ENCODE measurements at places on chromosomes 2 and 18. TPM values are rescaled to one million over a fixed set of nuclear protein-coding genes. Genes with fewer than 3 reads are reported as not detected.

WNT6 gene
- 0.61 TPM for polyA plus RNA-seq

ZNF396 gene
- 5.3 TPM for polyA plus RNA-seq

G6PC2 gene
- not detected for polyA plus RNA-seq

EEF1B2 gene
- 573 TPM for polyA plus RNA-seq

NEU4 gene
- 2.5 TPM for polyA plus RNA-seq

IL1R1 gene
- 24.9 TPM for polyA plus RNA-seq

TUBB8B gene
- polyA plus RNA-seq = 1.9 TPM

Data from renal pelvis (tissue), 12 donors.